ENCODE measurements at places on chromosomes 13 and 19.
A peak's percentile ranks its signal among the peaks of the same experiment; 100 is the strongest.

DNA sequence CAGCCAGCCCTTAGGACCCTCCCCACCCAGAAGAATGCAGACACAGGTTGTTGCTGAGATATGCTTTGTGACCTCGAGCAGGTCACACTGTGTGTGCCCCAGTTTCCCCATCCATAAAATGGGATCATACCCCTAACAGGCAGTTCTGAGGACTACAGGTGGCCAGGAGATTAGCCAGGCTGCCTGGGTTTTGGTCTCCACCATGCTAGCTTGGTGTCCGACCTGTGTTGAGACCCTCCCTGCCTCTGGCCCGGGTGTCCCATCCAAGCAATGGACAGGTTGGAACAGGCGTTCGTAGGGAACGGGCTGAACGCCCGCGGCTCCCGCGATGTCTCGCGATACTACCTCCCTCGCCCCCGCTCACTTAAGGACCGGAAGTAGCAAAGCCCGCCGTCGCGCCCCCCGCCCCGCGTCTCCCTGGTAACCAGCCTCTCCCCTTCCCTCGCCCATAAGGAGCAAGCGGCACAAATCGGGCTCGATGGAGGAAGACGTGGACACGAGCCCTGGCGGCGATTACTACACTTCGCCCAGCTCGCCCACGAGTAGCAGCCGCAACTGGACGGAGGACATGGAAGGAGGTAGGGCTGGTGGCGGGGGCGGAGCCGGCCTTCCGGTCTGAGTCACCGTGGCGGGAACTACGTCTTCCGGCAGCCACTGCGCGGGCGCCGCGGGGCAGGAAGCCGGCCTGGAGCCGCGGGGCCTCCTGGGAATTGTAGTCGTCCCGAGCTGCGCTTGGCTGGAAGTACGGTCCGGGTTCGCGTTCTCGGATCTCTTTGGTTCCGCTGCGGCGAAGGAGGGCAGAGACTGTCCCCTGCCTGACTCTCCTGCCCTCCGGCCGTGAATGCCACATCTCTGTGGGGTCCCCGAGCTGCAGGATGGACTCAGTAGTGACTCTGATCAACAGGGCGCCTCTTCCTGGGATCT lies 45.4 kb downstream of the SMIM24 start:
- DNase-seq: peak; percentile 92

DNA sequence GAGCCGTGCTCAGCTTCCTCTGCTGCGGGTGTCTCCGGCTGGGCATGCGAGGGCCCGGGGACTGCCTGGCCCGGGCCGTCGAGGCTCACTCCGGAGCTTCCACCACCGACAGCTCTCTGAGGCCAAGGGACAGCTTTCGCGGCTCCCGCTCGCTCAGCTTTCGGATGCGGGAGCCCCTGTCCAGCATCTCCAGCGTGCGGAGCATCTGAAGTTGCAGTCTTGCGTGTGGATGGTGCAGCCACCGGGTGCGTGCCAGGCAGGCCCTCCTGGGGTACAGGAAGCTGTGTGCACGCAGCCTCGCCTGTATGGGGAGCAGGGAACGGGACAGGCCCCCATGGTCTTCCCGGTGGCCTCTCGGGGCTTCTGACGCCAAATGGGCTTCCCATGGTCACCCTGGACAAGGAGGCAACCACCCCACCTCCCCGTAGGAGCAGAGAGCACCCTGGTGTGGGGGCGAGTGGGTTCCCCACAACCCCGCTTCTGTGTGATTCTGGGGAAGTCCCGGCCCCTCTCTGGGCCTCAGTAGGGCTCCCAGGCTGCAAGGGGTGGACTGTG lies 1.2 kb downstream of the S1PR4 start:
- no peak for DNase-seq

DNA sequence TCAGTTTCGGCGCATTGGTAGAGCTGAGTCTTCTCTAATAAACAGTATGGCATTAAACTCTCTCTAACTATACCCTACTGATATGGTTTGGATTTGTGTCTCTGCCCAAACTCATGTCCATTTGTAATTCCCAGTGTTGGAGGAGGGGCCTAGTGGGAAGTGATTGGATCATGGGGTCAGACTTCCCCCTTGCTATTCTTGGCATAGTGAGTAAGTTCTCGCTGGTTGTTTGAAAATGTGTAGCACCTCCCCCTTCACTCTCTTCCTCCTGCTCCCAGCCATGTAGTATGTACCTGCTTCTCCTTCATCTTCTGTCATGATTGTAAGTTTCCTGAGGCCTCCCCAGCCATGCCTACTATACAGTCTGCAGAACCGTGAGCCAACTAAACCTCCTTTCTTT lies 682.7 kb upstream of the ARGLU1 start:
- DNase-seq: no peak

GRCh38 chr13:80782441-80782840 lies 441.5 kb upstream of the SPRY2 start:
- no peak for DNase-seq

GRCh38 chr13:110225609-110226574 lies 81.1 kb downstream of the COL4A1 start:
- no peak for DNase-seq

DNA sequence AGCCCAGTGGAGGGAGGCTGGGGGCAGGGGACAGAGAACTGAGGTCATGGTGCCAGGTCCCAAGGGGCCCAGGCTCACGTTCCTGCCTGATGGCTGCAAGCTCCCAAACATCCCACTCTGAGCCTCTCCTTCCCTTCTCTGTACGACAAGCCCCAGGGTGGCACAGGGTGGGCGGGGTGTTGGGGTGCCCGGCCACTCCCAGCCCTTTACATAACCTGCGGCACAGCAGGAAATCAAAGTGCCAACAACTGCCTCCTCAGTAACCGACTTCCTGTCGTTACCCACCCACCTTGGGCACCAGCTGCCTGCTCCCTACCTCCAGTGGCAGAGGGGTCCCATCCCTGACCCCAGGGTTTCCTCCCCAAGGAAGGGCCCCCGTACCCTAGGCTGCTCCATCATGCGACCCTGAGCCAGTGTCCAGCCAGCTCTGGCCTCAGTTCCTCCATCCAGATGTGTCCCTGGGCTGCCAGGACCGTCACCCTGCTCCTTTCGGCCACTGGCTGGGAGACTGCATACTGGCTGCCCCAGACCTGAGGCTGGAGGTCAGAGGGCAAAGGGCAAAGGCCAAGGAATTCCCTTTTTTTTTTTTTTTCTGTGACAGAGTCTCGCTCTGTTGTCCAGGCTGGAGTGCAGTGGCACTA lies 27.7 kb upstream of the NFIC start:
- DNase-seq: peak; percentile 17

- no peak for DNase-seq
Measured at GRCh38 chr13:42380420-42381164, 108.6 kb downstream of the AKAP11 start.

GRCh38 chr13:51177188-51177587 lies 45.0 kb upstream of the FAM124A start:
- no peak for DNase-seq

DNA sequence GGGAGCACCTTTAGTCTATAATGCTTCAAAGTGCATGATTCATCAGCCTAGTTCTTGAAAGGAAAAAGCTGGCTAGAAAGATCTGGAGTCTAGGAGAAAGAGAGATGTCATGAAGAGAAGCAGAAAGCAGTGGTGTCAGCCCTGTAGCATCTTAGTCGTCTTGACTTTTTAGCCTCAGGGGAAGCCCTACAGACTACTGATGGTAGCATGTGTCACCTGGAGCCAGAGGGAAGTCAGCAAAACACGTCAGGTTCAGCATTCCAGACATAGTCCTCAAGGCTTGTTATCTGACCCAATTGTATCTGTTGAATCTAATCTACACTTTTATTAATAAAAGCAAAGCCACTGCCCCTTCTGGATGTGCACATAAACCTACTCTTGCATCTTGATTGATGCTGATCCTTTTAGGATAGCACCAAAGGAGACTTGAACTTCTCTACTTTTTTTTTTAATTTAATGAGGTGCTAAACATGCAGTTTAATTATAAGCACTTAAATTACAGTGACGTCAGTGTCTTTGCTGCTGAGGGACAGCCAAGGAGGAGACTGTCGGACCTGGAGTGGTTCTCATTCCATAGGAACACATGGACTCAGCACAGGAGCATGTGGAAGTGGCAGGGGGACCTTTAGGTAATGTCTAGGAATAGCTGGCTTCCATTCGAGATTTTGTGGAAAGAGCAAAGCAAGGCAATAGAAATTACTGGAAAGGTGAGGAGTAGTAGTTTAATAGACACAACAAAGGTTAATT lies 525.5 kb upstream of the SGCG start:
- DNase-seq: no peak

- no peak for DNase-seq
Measured at GRCh38 chr19:19059018-19059836, 4.6 kb upstream of the SLC25A42 start.

- no peak for DNase-seq
Measured at GRCh38 chr13:109666656-109667055, 119.7 kb downstream of the IRS2 start.

GRCh38 chr13:49450105-49450819 lies 6.2 kb downstream of the SETDB2 start:
- no peak for DNase-seq

DNA sequence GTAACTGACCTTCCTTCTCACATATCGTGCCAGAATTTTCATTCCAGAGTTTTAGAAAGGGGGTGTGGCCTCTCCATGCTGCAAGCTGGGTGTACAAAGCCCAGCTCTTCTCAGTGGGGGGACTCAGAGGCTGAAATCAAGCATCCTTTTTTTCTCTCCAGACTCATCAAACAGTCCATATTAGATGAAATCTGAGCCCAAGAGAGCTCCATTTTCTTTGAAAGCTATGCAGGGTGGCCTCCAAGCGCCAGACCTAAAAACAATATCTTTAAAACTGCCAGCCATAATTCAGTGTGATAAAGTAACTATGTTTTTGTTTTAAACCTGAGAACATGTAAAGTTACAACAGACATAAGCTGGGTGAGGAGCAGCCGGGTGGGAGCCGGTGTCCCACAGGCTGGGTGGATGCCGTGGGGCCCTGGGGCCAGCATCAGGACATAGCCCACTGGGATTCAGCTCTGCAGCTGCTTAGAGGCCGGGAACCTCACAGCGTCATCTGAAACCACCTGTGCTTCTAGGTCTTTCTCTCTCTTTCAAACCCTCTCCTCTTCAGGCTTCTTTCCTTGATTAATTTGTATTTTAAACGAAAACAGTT lies 249.2 kb downstream of the ZNF536 start:
- no peak for DNase-seq

DNA sequence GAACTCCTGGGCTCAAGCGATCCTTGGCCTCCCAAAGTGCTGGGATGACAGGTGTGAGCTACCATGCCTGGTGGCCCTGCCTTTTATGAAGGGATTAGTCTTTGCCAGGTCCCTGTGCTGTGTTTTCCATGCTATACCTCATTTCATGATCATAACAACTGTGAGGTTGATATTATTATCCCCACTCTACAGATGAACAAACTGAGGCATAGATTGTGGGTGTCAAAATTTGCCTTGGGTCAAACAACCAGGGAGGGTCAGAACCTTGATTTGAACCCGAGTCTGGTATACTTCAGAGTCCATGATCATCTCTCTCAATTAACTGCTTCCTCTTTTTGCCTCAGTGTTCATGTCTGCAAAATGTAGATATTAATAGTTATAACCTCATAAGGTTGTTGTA lies 6.9 kb downstream of the PINLYP start:
- DNase-seq: no peak

DNA sequence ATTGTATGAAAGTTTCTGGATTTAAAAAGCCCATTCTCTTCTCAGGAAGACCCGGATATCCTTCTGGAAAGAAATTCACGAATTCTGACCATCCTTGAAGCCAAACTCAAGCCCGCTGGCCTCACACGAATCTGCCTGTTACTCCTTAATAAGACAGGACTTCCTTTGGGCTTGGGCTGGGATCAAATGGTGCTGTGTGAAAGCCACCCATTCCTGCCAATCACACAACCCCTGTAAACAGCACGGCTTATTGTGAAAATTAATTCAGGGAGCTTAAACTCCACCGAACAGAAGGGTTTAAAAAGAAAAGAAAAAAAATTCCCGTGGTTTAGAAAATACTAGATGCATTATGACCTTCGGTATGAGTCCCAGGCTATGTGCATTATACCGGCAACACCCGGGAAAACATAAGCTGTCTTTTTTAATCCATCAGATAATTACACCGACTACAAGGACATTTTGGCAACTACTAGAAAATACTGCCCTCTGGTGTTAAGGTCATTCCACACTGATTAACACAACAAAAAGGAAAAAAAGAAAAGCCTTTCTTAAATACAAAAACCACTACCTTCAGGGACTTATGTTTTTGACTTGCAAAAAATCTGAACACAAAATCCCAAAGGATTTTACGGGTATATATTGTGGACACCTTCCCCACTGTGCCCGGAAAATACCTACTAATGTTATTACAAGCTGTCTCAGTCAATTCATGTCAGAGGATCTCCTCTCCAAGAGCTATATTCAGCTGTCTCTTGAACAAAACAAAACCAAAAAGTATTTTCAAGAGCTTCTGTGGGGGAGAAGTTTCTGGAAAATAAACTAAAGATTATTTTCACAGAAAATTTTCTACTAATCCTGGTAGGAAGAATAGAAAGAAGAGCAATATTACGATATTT lies 76.0 kb upstream of the LSM14A start:
- no peak for DNase-seq

GRCh38 chr13:41268764-41269163 lies 5.4 kb upstream of the MTRF1 start:
- DNase-seq: no peak

DNA sequence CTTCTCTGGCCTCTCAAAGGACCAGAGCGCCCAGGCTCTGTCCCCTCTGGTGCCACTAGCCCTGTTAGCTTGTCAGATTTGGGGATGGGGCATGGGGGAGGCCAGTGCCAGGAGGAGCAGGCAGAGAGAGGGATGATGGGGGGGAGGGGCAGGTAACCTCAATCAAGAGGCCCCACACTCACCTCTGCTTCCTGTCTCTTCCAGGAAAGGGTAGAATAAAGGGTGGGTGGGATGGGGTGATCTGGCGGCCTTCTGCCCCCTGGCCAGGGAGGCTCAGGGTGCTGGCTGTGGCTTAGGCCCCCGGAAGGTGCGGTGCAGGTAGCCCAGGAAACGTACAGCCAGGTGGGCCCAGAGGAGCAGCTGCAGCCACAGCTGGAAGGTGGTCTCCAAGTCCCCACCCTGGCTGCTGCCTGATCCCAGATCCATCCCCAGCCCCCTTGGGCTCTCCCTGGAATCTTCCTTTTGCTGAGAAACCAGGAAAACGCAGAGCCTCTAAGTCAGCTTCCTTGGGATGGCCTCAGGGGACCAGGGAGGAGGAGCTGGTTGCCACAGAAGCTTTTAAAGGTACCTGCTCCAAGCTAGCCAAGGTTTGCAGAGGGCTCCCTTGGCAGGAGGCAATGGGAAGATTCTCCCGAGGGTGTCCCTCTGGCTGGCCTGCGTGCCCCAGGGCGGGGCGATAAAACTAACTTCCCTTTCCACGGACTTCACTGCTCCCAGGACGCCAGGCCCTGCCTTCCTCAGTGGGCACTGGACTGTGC lies 5.3 kb downstream of the PRKACA start:
- no peak for DNase-seq

DNA sequence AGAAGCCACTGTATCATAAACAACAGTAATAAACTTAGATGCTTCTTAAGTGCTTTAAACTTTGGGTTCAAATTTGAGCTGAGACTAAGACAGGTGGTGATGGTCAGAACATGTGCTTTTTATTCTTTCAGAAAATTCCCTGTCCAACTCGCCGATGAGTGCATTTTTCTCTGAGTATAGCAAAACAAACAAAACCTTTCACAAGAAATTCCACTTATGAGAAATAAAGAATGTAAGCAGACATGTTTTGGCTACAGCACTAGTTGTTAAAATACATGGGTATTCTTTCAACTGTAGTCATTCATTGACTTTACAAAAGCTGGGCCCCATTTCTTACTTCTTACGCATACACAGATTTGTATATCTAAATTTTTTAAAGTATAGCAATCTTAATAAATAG lies 125.6 kb downstream of the SPRY2 start:
- no peak for DNase-seq

- DNase-seq: no peak
Measured at GRCh38 chr13:106573868-106574267, 5.9 kb upstream of the ARGLU1 start.

- DNase-seq: no peak
Measured at GRCh38 chr13:41199079-41199478, 4.7 kb upstream of the KBTBD7 start.
